ENCODE measurements at places on chromosomes 11 and 22.

GRCh38 chr11:122331079-122331478, 215.1 kb upstream of the BLID start:
- DNase-seq: no peak

DNA sequence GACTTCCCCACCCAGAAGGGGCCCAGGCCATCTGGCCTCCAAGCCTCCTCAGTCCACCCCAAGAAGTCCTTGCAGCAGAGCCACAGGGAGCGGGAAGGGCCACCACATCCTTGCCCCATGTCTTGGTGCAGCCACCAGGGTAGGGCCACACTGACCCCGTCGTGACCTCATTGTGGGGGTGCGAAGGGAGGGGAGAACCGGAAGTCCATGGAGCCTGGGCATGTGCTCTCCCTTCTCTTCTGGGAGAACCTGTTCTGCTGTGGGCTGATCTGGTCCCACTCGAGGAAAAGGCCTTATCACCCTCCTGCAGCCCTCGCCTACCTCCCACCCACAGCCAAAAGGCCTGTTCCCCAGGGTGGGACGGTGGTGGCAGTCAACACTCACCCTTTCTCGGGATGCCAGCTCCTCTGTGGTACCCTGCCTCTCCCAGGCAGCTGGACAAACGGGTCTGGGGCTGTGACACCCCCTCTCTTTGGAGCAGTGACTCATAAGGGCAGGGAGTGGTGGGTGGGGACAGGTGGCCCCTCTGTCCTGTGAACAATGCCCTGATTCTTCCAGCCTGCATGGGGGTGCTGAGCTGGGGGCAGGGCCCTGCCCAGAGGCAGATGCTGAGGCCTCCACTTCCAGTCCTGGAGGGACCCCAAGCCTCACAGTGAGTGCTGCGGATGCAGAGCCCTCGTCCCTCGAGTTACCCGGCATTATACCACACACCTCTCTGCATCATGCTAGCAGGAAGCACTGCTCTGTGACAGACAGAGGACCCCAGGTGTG, 14.6 kb upstream of the CTSD start:
- peak; percentile 30 for DNase-seq

DNA sequence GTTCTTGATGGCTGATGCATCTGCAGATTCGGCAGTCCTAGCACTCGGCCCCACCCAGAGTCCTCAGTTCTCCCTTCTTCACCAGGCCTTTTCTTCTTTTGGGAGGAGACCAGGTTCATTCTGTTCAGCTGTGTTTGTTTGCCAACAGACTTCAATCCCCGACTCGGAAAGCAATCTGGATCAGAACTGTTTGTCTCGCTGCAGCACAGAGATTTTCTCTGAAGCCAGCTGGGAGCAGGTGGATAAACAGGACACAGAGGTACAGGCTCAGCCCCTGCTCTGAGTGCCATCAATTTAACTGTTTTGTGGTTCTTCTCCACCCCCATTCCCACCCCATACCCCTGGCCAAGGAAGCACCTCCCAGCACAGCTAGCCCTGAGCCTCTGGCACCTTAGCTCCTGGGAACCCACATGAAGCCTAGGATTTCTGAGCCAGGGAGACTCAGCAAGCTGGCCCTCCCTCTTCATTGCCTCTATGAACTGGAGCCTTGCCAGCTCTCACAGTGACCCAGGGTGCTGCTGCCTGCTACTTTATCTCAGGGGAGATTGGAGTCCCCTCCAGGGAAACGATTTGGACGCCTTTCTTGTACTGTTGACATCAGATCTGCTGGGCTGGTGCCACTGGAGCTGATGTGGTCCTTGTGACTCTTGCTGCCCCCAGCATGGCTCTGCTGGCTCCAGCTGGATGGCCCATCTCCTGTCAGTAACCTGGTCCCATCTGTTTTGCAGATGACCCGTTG, 58.2 kb upstream of the HORMAD2 start:
- DNase-seq: no peak

- peak; percentile 92 for DNase-seq
Measured at GRCh38 chr11:93850594-93851018, at the start of gene VSTM5. TSS of gene VSTM5 (minus strand) at chr11:93850618. CDS start at chr11:93850502, 116 bp downstream.

DNA sequence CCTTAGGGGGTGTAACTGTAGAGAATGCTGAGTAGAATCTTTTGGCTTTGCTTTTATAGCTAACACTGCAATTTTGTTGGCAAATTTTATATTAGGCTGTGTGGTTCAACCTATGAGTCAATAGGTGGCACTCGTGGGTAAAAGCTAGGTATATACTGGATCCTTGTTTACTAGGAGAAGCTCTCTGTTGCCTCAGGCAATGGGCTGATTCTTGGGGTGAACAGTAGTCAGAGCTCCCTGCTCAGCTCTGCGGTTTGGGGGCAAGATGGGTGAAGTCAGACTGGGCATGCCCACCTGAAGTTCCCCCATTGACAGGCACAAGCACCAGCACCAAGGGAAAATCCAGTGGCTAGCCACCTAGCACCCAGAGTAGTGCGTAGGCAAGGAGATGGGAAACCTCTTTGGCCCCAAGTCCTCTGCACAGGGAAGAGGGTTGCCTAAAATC, 238.7 kb downstream of the FAM181B start:
- peak; percentile 46 for DNase-seq

- no peak for DNase-seq
Measured at GRCh38 chr11:60633645-60634044, 65.8 kb upstream of the MS4A8 start.

DNA sequence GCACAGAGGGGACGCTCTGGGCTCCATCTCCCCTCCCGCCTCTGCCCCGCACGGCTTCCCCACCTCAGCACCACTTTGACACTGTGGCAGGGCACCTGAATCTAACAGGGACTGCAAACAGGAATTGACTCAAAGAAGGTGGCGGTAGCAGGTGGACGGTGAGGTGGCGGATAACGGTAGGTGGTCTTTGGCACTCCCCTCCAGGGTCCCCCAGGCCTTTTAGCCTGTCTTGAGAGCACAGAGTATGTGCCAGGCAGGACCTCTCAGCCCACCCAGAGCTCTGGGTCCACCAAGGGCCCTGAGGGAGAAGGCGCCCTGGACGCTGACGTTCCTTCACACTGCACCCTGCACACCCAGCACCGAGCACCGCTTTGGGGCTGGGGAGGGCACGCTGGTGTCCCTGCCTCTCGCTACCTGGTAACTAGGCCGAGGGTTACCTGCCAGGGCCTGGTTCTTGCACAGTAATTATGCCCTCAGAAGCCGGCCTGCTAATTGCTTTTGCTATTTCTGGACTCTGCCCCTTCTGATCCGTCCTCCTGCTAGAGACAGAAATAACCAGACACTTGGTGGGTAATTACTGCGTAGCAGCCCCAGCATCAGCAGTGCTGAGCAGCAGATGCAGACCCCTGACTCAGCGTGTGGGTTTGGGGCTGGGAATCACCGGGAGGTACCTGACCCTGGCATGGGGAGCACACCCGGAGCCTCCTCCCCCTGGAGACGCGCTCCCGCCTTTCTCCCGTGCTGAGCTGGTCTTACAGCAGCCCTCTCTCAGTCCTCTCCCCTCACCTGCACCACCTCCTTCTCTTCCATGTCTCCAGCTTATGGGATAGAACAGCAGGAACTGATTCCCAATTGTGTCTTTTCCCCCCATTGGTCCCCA, 103.3 kb upstream of the B3GAT1 start:
- DNase-seq: no peak

DNA sequence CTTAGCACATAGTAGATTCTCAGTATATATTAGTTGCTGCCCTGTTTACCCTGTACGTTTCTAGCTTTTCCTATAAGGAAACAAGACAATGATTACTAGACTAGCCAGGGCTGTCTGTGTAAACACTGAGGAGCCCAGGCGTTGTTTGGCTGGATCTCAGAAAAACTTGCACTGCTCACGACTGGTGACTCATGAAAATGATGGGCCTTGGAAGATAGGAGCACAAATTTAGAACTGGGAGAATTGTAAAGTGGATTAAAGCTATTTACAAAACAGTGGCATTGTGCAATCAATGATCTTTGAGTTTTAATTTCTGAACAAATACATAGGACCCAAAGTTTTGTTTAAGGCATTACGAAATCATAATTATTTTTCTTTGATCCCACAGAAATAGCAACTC, 276.9 kb downstream of the FAM76B start:
- peak; percentile 63 for DNase-seq

DNA sequence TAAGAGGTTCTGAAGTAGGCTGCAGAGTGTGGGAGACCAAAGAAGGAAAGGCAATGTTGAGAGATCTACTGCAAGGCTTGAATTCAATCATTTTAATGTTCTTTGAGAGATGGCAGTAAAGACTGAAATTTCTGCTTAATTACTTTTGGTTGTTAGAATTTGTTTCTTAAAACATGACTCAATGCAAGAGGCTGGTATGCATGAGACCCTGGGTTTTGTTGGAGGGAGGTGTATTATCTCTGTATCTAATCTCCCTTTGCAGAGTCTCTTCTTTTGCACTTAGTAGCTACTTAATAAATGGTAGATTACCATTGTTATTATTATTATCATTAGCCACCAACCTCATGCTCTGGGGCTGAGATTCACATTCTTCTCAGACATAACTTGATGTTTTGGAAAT, 87.4 kb upstream of the DRD2 start:
- no peak for DNase-seq

DNA sequence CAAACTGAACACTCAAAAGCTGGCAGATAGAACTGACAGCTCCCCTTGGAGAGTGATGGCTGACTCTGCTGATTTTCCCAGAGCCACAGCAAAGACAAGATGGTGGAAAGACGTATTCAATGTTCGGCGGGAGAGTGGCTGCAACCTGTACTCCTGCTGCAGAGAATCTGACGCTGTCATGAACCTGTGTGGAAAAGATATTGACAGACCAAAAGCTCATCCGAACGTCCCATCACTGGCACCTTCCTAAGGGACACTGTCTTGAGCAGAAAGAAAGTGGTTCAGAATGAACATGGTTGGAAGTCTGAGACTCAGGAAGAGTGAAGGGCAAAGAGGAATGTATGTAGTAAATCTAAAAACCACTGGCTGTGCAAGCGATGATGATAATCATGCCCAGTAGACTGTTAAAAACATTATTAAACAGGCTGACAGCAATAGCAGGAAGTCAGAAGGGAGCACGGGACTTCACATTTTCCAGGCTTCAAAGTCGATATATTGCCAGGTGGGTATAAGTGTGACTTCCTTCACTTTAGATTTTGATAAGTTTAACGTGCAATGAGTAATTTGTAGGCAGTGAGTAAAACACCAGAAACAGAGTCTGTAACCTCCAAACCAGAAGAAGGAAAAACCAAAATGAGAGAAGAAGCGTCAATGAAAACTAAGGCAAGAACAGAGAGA, 6.2 kb upstream of the IL17REL start:
- no peak for DNase-seq

- no peak for DNase-seq
Measured at GRCh38 chr11:125389339-125390166, 106.5 kb downstream of the FEZ1 start.

DNA sequence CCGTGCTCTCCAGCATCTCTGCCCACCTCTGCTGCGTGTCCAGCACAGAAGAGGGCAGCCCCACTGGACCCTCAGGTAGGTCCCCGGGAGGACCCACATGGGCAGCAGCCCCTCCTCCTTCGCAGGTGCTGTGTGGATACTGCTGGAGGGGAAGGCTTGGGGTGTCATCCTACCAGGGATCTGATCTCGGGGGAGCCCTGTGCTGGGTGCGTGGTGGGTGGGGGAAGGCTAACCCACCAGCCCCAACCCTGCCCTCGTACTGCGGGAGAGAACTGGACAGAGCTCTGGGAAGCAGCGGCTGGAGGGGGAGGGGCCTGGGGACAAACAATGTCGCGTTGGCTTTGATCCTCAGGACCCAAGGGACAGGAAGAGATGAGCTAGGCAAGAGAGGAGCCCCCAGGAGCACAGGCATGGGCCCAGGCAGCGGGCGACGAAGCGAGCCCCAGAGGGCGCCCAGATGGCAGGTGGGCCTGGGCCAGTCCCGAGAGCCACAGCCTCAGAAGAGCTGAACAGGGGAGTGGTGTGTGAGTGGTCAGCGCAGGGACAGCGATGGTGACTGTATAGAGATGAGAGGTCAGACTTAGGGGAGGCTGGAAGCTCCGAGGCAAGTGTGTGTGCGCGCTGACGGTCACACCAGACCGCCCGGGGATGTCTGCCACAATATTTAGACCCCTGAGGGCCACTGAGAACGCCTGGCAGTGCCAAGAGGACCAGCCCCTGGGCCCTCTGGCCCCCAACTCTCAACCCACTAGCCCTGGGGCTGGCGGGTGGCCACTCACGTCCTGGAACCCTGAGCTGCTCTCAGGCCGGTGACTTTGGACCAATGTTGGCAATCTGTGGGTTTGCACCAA, 1.4 kb upstream of the PIM3 start:
- DNase-seq: no peak

DNA sequence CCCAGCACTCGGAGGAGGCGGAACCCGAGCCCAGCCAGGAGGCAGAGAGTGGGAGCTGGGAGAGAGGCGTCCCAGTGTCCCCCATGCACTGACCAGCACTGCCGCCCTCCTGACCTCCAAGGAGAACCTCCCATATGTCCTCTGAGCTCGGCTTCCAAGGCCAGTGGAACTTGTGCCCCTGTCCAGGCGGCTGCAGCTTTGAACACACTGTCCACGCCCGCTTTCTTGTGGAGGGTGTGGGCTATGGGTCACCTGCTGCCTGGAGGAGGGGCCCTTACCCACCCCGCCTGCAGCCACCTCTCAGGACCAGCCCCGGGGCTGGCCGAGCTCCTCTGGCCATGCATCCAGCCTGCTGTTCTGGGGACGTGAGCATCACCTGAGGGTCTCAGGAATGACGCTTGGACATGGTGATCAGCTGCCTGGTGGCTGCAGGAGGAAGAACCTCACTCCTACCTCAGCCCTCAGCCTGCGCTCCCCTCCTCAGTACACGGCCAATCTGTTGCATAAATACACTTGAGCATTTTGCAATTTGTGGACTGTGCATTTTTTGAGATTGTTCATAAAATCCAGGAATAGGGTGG, 22.2 kb upstream of the MUC5B start:
- peak; percentile 12 for DNase-seq

DNA sequence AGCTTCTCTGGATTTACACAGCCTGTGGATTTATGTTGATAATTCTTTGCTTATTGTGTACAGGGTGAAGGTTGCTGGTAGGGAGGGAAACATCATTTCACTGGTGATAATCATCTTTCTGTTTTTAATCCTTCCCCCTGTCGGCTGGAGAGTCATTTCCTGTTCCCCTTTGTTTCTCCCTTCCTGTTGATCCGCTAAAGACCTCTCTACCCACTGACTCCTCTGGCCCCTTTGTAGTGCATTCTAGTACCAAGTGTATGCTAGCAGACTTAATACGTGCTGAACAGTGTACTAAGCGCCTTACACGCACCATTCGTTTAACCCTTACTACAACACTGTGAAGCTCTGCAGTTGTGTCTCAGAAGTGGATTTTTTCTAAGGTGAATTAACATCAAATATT, 19.0 kb upstream of the OR9Q1 start:
- no peak for DNase-seq

DNA sequence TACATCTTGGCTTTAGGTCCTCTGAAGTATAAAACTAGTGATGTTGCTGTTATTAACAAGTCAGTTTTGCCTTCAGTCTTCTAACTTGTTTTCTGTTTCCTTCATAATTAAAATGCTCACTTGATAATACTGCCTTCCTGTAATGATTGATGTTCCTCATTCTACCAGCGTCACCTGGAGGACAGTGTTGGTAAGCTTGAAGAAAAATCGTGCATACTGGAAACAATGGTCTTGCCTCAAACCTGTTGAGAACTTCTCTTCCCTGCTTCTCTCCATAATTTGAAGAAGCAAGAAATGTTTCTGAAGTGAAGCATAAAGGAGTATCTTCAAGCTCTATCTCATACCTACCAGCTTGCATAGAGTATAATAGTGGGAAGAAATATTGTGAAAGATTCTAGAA, 3.0 kb downstream of the YWHAH start:
- no peak for DNase-seq

GRCh38 chr22:41397143-41397811, 15.5 kb downstream of the TEF start:
- no peak for DNase-seq

Data from PC-3 (cell line).